ENCODE measurements at places on chromosomes 5 and 9.
A peak's percentile ranks its signal among the peaks of the same experiment; 100 is the strongest.

DNA sequence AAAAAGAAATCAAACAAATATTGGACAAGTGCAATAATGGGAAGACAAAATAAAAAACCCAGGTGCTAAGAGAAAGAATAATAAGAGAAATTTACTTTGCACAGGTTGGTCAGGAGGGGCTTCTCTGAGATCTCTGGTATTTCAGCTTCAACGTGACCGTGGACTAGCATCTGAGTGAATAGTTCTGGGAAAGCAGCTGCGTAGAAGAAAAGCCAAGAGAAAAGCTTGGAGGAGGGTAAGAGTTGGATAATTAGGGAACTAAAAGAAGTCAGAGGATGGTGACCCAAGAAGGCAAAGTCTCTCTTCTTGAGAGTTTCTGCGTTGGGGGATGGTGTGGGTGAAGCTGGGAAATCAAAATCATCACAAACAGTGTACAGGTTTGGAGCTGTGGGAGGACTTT lies 41.6 kb downstream of the YIPF5 start:
- no peak for DNase-seq

DNA sequence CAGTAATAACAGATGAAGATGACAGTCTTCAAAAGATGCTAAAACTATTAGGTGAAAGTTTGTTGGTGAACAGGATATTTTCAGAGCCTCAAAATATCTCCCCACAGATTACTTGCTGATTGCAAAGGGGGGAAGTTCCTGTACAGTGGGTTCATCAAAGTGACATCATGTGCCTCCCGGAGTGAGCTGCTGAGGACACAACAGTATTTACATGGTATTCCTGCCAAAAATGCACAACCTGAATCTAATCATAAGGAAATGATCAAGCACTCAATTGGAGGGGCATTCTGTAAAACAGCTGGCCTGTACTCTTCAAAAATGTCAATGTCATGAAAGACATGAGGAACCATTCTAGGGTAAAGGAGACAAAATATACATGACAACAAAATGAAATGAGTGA lies 18.9 kb upstream of the GLIS3 start:
- DNase-seq = no peak

DNA sequence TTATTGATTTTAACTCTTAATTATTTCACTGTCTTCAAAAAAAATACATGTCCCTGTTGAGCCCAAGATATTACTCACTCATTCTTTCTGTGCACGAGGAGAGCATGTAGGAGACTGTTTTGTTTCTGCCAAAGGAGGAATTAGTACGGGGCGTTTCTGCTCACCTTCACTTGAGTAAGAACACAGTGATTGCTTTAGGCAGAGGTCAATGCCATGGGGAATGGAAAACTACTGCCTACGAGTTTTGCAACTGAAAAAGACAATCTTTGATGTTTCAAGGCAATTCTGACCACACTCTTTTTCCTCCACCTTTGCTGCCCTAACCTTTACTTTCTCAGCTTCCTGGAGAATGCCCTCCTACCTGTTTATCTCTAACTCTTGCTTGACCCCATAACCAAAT lies 109.4 kb downstream of the CCDC192 start:
- DNase-seq = no peak

DNA sequence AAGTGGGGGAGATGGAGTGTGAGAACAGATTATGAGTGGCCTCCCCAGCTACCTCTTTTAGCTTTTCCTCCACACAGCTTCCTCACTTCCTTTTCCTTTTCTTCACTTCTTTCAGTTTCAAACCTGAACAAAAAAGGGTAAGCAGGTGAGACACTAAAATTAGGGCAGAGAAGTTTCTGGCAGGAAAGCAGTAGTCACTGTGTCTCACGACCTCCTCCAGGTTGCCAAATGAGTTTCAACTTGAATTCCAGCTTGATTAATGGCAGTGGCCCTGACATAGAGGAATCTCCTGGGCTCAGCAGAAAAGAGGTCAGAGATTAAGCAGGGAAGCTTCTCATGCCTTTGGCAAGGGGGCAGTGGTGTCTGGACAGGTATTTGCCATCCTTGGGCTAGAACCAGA lies 63.7 kb upstream of the SPINK5 start:
- no peak for DNase-seq

- peak; percentile 10 for DNase-seq
Measured at GRCh38 chr9:125867751-125868415, 120.7 kb downstream of the PBX3 start.
